ENCODE measurements at places on chromosomes 13 and 19.

- DNase-seq: no peak
Measured at GRCh38 chr13:97335488-97336134, 98.4 kb upstream of the RAP2A start.

- DNase-seq: no peak
Measured at GRCh38 chr13:112331675-112332074, 44.5 kb upstream of the SPACA7 start.

DNA sequence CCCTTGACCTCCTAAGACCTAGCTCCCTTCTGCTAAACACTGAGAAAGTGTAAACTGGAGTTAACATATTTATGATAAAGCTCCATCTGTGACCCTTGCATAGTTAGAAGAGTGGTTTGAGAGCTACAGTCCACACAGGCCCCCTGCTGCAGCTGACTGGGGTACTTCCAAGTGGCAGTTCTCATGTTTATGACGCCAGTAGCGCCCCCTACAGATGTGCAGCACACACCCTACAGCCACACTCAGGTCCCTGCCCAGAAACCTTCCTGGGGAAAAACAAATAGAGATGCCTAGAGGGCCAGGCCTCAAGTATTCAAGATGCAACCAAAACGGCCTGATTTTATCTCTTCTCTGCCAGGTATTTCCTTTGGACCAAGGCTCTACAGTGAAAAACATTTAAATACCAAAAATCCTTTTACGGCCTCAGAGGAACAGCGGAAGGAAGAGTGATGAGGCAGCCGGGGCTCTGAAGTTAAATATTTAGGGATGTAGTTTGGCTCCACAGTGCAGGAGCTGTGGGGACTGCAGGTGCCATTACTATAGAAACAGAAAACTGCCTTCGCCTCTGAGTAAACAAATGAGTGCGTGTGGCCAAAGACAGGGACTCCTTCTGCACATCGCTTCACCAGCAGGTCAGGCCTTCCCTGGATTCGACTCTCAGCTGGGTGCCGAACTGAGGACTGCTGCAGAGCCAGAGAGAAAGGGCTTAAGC is 553.1 kb downstream of the EFNB2 start:
- DNase-seq: no peak

- DNase-seq: no peak
Measured at GRCh38 chr13:49220856-49221589, 885 bp downstream of the MLNR start.

GRCh38 chr13:23202383-23202782 is 21.6 kb downstream of the SGCG start:
- no peak for DNase-seq

DNA sequence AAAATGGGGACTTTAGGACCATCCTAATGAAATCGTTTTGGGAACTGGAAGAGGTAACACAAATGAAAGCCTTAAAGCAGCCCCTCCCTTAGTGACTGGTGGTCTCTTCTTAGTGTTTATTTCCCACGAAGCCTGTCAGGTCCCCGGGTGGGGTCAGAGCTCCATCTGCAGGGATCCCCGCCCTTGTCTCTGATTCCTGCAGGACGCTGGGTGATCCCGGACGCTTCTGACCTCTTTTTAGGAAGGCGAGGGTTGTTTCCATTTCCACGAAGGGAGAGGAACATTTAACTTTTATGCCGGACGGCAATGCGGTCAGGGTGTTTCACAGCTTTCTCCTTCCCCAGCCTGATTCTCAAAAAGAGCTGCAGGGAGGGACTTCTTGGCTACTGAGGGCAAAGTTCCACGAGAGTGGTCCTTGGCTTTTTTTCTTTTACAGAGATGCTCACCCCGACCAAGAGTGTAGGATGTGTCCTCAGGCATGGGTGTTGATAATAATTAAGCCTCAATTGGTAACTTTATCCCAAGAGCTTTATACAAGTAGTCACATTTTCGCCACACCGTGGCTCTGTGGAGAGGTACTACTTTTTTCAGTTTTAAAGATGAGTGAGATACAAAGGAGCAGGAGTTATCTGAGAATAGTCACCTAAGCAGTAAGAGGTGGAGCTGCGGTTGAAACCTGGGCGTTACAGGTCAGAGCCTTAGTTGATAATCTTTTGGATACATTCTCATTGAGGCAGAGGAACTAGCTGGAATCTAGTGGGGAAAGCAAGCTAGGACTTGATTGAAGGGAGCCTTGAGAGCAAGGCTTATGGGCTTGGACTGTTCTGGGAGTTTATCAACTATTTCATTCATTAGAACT is 813 bp downstream of the ZNF284 start:
- no peak for DNase-seq

DNA sequence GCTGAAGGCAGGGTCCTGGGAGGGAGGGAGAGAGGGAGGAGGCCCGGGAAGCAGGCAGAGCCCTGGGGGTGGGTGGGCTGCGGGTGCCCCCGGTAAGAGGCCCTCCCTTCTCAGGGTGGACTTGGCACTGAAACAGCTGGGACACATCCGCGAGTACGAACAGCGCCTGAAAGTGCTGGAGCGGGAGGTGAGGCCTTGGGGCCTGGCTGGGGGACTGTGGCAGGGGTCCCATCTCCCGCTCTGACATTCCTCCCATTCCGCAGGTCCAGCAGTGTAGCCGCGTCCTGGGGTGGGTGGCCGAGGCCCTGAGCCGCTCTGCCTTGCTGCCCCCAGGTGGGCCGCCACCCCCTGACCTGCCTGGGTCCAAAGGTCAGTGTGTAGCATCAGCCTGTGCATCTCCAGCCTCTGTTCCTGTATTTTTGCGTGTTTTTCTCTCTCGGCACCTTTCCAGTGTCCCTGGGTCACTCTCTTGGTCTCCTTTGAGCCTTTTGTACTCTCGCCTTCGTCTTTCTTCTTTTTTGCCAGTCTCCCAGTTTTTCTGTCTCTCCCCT is 53.4 kb downstream of the TRPM4 start:
- DNase-seq: no peak

GRCh38 chr13:112895521-112896465 is 73.2 kb upstream of the MCF2L start:
- DNase-seq: no peak

GRCh38 chr13:30165796-30166195 is 141.6 kb downstream of the KATNAL1 start:
- DNase-seq: no peak

DNA sequence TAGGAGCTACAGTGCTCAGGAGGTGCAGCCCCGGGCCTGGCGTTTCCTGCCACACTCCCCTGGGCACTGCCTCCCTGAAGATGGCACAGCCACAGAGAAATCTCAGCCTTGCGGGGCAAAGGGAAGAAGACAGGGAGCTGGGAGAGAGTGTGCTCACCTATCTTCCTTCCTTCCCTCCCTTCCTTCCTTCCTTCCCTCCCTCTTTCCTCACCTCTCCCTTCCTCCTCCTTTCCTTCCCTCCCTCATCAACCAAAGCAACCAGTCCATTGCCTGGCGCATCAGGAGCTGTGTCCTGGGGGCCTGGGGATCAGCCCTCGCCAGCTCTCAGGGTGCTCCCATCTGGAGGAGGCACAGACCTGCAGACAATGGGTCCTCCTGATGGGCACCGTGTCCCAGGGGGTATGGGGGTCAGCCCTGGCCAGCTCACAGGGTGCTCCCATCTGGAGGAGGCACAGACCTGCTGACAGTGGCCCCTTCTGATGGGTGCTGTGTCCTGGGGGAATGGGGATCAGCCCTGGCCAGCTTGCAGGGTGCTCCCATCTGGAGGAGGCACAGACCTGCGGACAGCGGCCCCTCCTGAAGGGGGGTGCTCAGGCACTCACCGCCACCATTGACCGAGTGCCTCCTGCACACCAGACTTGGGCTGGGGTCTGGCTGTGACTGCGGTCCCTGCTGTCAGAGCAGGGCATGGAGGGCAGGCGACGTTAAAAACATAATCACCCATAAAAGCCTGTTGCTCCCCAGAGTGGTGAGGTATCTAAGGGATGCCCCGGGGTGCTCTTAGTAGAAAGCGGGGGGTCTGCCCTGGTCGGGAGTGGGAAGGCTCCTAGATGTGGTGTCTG is 120.2 kb downstream of the URI1 start:
- DNase-seq: no peak

DNA sequence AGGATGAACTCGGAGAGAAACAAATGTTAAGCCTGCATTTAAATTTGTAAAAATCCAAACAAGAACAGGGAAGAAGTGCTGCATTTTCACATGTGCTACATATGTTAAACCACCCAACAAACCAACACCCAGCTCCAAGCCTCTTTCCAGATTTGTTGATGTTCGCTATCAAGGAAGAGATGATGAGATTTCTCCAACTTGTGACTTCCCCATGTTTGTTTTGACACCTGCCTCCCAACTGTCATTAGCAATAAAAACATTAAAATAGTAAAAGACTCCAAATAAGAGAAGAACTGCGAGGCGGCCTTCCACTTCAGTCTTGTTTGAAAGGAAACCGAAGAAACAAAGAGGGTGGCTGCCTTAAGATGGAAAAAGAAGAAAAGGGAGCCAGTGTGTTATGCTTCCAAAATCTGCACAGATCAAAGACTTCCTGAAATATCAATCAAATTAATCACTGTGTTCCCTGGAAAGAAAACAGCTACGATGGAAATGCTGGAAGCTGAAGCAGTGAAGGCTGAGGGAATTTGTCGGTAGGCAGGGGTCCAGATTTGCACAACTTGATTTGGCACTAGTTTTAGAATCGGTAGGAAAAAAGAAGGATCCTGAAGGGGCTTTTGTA is 14.0 kb upstream of the GGACT start:
- DNase-seq: no peak

GRCh38 chr19:3614858-3615505 is 8.3 kb upstream of the TBXA2R start:
- DNase-seq: no peak

GRCh38 chr13:23320926-23321534 is 112.5 kb downstream of the SACS start:
- DNase-seq: no peak

DNA sequence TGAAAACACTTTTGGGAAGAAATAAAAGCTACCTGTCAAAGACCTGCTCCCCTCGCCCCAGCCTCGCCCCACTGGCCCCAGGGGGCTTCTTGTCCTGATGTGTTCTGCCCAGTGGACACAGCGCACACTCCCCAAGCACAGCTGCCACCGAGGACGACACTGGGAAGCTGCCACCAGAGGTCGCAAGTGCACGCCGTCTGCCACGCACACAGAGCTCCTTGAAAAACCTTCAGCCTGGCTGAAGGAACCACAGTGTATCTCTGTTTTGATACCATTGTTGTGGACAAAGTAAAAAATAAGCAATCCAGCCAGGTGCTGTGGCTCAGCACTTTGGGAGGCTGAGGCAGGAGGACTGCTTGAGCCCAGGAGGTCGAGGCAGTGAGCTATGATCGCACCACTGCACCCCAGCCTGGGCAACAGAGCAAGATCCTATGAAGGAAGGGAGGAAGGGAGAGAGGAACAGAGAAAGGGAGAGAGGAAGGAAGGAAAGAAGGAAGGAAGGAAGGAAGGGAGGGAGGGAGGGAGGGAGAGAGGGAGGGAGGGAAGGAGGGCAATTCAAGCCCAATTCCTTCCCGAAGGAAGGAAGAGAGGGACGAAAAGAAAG is 57.3 kb downstream of the CEBPG start:
- DNase-seq: peak; percentile 52

DNA sequence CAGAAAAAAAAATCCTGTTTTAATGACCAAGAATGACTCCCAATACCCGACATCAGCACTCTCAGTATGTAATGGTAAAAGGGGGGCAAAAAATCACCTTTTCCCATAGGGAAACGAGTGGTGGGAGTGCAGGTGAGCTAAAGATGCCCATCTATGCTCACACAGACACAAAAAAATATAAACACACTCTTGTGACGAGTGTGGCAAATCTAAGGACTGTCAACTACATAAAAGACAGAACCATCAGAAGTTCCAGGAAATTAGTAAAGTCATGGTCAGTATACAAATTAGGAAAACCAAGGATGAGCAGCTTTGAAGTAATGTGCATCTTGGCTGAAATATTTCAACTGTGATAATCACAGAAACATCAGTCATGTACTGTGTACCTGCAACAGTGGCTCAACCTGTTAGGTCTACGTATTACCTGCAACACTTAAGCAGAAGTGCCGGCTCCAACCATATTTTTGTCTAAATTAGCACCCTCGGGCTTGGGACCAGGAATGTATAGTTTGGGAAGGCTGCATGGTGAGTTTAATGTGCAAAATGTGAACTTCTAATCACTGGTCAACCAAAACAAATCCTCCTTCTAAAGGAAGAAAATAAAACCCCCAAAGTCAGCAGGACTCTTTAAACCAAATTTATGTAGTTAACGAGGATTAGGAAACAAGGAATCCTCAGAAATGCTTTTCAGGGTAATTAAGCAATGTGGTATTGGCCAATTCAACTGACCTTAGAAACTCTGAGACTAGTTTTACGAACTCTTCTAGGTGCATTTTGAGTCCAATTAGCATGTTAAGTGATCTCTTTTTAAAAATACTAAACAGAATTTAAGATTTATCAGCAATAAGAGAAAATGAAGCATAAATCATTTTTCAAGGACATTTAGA is 24.3 kb downstream of the ANKRD10 start:
- no peak for DNase-seq

DNA sequence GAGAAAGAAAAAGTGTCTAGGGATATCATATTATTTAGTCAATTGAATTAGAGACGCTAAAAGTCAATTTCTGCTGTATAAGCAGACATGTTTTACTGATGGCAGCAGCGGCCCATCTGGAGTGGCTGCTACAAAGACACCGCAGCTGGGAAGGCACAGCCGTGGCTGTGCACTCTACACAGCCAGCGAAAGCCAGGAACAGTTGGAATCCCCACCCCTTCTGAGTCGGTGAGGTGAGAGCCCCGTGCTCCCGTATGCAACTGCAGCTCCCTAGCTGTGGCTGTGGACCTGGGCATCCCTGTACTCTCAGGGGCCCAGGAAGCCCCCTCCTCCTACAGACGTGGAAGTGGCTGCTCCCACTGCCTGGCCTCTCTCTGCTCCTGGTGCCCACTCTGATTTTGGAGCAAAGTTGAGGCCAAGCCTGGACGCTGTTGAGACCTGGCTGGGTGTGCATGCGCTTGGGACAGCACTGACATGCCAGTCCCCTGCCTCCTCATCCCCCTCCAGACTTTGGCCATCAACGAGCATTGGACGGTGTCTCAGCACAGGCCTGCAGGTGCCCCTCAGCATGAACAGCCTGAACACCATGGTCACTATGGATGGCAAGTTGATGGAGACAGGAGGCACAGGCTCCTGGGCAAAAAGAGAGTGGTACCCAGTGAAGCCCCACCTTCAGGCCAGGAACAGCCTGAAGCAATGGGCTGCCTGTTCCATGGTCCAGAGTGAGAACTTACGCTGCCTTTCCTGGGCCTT is 944.0 kb upstream of the MIR17HG start:
- DNase-seq: no peak

GRCh38 chr13:51758691-51759090 is 45.3 kb downstream of the DHRS12 start:
- no peak for DNase-seq

Measured in CD4-positive, alpha-beta T cell treated with Interleukin-15 for 4 hours (primary cell).